ENCODE measurements at places on chromosomes 16 and 17. TPM values are rescaled to one million over a fixed set of nuclear protein-coding genes. Genes with fewer than 3 reads are reported as not detected.

GRCh38 chr17:41544491-41544892 is 16.4 kb upstream of the KRT19 start:
- DNase-seq = no peak

- DNase-seq = no peak
Measured at GRCh38 chr16:14472357-14472756, 157.7 kb downstream of the PARN start.

DNA sequence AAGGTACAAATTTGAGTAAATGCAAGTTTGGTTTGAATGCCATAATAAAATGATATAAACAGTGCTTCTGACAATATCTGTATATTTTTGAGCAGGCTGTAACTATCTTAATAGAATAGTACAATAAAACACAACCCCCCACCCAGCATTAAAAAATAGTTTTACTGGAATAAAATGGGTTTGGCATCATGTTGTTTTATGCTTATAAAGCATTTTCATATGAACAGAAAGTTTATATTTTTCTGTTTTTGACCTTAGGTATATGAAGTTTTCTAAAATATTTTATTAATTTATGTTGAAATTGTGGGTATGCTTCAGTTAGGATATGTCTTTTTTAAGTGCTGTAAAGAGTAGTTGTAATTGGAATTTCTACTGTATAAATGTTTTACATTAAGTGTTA is 57.2 kb upstream of the RHBDL3 start:
- no peak for DNase-seq

THUMPD1 gene
- 22.3 TPM for total RNA-seq

SRR gene
- total RNA-seq = 12.3 TPM

NETO2 gene
- total RNA-seq = 1.0 TPM

Data from right cardiac atrium (tissue), 5 donors.